ENCODE measurements at places on chromosomes 11 and 22.

- DNase-seq, result no peak
Observed at GRCh38 chr22:19707347-19708290, 6.7 kb upstream of the SEPTIN5 start.

- no peak for DNase-seq
Observed at GRCh38 chr11:45157247-45158209, 11.1 kb downstream of the PRDM11 start.

DNA sequence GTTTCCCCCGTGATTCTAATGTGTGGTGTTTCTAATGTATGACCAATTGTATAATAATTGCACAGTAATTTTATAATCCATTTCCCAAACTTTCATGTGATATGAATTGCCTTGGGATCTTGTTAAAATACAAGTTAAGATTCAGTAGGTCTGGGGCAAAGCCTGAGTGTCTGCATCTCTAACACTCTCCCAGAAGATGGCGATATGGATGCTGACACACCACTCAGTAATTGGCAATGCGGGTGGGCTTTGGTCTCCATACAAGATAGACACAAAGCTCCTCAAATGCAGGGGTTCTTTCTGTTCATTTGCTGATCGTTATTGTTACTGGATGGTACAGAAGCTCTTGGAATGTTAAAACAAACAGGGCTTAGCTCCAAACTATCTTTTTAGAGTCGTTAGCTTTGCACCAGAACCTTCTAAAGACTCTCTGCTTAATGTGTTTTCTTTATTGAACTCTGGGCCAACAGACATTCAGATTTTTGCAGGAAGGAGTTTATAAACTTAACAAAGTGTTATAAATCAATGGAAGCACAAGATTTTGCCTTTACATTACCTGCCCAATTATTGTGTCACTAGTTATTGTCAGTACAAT is 45.4 kb upstream of the ANO3 start:
- DNase-seq, result peak; percentile 30

DNA sequence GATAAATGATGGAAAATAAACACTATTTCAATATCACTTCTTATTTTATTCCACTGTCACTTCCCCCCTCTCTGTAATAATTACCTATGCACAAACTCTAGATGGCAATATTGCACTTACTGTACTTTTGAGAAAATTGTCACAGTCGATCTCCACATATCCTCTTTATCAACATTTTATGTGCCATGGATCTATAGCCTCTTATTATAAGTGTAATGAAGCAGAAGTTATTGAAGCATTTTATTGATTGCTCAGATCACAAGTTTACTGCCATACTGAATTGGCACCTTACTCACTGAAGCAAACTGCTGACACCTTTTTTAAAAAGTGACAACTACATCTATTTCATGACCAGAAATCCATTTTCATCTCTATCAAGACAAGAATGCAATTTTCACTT is 133.4 kb downstream of the DCDC1 start:
- DNase-seq, result no peak

GRCh38 chr11:102560555-102561011 is 30.0 kb upstream of the MMP7 start:
- peak; percentile 59 for DNase-seq
